ENCODE measurements at places on chromosomes 11 and 22.

DNA sequence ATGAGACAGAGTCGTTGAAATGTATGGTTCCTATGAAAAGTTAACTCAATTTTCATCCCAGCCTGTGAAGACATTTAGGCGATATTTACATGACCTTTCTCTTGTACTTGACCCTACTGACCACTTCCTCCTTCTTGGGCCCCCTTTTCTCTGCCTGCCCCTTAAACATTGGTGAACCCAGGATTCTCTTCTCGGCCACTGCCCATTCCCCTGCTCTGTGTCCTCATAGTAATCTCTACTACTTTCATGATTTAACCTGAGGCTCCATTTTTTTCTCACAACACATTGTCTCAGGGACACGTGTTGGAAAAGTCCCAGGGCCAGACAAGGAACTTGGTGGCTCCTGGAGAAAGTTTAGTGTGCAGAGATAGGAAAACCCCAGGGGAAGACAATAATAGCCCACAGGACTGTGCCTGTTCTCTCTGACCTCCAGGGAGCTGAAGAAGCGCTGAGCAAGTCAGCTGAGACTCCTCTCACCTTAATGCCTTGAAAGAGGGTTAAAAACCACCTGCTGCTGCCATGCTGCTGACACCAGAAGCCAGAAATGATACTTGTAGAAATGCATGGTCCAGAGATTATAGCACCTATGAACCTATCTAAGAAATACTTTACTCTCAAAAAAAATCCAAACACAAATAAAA, 42.5 kb upstream of the SPATA19 start:
- no peak for DNase-seq

- DNase-seq, result no peak
These were observed 207.5 kb downstream of the MN1 start for GRCh38 chr22:27594020-27594419.

GRCh38 chr22:37968452-37969251, 15.2 kb downstream of the POLR2F start:
- DNase-seq, result no peak

DNA sequence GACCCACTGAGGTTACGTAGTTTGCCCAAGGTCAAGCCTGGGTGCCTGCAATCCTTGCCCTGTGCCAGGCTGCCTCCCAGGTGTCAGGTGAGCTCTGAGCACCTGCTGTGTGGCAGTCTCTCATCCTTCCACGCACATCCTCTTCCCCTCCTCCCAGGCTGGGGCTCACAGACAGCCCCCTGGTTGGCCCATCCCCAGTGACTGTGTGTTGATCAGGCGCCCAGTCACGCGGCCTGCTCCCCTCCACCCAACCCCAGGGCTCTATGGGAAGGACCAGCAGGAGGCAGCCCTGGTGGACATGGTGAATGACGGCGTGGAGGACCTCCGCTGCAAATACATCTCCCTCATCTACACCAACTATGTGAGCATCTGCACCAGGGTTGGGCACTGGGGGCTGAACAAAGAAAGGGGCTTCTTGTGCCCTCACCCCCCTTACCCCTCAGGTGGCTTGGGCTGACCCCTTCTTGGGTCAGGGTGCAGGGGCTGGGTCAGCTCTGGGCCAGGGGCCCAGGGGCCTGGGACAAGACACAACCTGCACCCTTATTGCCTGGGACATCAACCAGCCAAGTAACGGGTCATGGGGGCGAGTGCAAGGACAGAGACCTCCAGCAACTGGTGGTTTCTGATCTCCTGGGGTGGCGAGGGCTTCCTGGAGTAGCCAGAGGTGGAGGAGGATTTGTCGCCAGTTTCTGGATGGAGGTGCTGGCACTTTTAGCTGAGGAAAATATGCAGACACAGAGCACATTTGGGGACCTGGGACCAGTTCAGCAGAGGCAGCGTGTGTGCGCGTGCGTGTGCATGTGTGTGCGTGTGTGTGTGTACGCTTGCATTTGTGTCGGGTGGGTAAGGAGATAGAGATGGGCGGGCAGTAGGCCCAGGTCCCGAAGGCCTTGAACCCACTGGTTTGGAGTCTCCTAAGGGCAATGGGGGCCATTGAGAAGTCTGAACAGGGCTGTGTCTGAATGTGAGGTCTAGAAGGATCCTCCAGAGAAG, 1.6 kb downstream of the GSTP1 start:
- no peak for DNase-seq

DNA sequence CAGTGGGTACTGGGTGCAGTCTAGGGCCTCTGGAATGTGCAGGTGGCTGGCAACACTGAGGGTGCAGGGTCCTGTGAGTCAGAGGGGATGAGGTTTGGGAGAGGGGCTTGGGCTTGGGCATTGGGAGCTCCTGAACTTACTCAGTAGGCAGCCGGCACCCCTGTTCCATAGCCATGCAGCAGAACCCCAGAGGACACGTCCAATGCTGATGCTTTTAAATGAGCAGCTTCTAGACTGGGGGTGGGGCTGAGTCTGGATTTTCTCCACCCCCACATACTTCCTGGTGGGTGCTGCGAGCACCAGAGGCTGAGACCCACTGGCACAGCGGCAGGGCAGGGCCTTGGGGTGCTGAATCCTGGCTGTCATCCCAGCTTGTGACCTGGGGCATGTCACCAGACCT, 71.4 kb downstream of the ARHGAP8 start:
- DNase-seq, result no peak

DNA sequence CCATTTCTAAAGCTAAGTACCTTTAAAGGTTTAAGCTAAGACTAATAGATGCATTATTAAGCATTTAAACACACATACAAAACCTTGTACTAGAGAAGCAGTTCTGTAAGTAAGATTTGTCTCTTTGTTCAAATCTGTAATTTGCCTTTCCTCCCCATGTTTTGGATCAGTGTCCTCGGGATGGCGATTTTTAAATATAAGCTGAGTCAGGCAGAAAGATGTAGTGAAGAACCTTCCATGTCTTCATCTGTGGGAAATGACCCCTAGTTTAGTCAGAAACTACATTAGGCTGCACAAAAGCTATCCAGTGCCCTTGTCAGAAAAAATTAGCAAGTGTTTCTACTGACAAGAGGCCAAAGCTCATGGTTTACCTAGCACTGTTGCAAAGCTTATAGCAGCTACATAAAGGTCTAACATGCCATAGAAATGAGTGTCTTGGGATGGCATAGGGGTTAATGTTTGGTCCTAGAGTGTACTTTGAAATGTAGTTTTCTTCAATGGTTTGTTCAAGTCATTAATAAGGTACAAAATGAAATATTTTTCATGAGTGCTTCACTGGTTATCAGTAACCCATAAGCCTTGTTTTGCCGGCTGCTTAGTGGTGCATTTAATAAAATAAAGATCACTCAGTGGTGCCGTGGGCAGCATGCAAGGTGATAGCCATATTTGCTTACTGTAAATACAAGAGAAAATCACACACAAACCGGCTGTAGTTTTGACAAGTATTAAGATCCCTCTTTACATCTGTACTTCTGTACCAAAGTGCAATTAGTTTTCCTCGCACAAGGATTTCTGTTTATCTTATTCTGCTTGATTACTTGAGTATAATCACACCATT, 139.8 kb downstream of the ELP4 start:
- no peak for DNase-seq

- no peak for DNase-seq
These were observed 152.1 kb downstream of the SOX6 start for GRCh38 chr11:16204261-16204660.

DNA sequence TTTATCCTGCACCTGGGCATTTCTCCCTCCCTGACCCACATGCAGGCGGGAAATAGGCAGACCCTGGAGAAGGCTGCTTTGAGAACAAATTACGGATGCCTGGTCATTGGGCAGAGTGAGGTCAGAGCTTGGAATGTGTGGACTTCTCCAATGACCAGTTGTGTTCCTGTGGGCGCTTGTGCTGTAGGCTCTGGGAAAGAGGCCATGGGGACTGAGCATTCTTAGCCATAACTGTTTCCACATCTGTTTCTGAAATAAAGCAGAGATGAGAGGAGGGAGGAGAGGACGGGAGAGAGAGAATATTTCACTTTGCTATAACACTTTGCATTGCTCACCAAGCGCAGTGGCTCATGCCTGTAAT, 11.2 kb upstream of the TMEM184B start:
- DNase-seq, result no peak

GRCh38 chr22:27644566-27644965, 157.0 kb downstream of the MN1 start:
- no peak for DNase-seq

- DNase-seq, result no peak
These were observed 48.0 kb downstream of the IGF2 start for GRCh38 chr11:2091112-2091746.

DNA sequence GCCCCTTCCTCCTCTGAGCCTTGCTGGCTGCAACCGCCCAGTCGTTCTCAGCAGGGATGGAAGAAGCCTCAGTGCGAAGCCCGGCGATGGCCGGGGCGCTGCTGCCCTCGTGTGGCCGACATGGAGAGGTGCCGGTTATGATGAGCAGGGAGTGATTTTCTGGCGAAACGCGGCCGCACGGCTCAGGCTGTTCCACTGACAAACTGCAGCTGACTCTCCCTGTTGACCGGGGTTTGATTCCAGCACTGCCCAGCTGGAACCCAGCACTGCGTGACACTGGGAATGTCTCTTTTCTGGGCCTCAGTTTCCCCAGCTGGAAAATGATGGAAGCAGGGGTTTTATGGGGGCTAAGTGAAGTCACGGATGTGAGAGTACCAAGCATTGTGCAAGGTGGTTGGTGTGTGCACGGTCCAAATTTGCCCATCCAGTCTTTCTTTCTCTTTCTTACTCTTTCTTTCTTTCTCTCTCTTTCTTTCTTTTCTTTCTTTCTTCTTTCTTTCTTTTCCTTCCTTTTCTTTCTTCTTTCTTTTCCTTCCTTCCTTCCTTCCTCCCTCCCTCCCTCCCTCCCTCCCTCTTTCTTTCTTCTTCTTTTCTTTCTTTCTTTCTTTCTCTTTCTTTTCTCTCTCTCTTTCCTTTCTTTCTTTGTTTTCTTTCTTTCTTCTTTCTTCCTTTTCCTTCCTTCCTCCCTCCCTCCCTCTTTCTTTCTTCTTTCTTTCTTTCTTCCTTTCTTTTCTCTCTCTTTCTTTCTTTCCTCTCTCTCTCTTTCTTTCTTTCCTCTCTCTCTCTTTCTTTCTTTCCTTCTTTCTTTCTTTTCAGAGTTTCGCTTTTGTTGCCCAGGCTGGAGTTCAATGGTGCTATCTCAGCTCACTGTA, 25.8 kb upstream of the MPPED1 start:
- peak; percentile 89 for DNase-seq

GRCh38 chr22:31604137-31604705, 57.8 kb downstream of the PISD start:
- no peak for DNase-seq

- DNase-seq, result no peak
These were observed 162.8 kb upstream of the TMEM45B start for GRCh38 chr11:129652835-129653234.

DNA sequence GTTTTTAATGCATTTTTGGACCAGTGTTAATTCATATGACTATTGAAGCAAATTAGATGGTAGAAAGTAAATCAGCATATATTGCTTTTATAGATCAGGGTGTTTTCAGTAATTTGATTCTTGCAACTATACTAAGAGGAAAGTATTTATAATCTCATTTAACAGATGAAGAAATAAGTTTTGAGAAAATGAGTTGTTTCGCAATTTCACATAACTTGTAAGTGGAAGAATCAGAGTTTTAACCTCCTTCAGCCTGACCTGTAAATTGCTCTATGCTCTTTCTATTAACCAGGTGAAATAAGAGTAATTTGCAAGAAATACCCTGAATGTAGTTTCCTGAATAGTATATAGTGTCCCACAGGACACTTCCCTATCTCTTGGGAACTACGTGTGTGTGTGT, 1106.8 kb upstream of the RAG2 start:
- no peak for DNase-seq

All from activated effector memory CD4-positive, alpha-beta T cell treated with anti-CD3 and anti-CD28 coated beads, Interleukin-2, amount 50 U/mL, for 16 hours (primary cell).